ENCODE measurements at places on chromosomes 5 and 9.

DNA sequence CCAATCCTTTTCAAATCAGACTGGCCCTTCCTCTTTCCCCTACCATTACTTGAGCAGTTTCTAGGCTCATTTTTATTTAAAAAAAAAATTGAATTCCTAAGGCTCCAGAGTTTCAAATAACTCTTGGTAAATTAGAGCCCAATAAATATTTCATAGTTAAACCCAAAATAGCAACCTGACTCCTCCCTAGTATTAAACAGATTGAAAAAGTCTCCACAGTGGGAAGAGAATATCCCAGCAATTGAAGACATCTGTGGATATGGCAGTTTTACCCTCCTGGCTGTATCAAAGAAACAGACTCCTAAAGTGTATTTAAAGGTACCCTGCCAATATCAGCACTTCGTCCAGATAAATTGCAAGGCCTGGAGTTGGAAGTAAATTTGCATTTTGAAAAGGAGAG, 52.7 kb upstream of the GDNF start:
- no peak overlapping the region for H3K27ac ChIP-seq
- no peak for DNase-seq
- no peaks in the 10 kb centered on the region for H3K4me1 ChIP-seq
- H3K36me3 ChIP-seq = no peaks in the 10 kb centered on the region
- no peak overlapping the region for H3K4me3 ChIP-seq

GRCh38 chr5:179326122-179326927, 18.9 kb downstream of the ADAMTS2 start:
- DNase-seq = no peak
- H3K4me1 ChIP-seq = no peaks in the 10 kb centered on the region
- H3K36me3 ChIP-seq = no peaks in the 10 kb centered on the region
- H3K27ac ChIP-seq = no peak overlapping the region
- H3K4me3 ChIP-seq = no peak overlapping the region

- DNase-seq = no peak
- peaks cover 60% of the 10 kb centered on the region for H3K27me3 ChIP-seq
- no peaks in the 10 kb centered on the region for H3K36me3 ChIP-seq
These were observed 1.3 kb downstream of the CD72 start for GRCh38 chr9:35616681-35617459.

DNA sequence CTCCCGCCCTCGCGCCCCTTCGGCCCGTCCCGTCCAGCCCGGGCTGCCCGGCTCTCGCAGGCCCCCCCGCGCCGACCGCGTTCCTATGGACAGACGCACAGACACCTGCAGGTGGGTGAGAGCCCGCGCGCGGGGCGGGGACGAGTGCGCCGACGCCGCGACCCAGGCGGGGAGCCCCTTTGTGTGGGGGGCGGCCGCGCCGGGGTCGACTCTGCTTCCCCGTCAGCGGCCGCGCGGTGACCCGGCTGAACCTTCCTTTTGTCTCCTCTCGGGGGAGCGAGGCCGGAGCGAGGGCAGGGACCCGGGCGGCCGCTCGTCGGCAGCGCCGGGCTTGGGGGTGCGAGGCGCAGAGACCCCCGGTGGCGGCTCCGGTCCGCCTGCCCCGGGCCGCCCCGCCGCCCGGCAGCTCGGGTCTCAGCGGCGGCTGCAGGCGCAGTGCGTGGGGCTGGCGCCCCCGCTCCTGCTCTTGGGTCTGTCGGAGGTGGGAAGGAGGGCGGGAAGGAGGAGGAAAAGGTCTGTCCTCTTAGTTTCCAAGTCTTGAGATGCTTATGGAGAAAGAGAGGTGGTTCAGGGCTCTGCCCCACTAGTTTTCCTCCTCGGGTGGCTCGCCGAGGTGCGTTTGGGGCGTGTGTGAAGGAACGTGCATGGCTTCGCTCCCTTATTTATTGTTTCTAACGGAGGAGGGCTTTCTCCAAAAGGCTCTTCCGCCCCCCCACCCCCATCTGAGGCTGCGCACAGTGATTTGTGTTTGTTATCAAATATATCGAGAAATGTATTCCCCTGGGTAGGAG, 576 bp downstream of the KIAA1958 start:
- H3K4me3 ChIP-seq = peak overlapping the region; percentile 88
- H3K27me3 ChIP-seq = no peaks in the 10 kb centered on the region
- H3K27ac ChIP-seq = peak overlapping the region; percentile 86
- H3K4me1 ChIP-seq = peaks cover 48% of the 10 kb centered on the region

DNA sequence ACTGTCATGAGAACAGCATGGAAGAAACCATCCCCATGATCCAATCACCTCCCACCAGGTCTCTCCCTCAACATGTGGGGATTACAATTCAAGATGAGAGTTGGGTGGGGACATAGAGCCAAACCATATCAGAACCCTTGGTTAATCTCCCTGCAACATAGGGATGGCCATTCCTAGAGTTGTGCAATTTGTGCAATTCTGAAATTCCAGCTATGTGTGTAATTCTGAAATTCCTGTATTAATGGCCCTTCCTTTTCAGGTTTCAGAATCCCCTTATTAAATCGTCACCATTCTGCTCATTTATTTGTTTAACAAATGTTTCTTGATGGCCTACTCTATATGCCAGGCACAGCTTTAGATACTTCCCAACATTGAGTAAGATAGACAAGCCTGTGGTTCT, 282.6 kb downstream of the SMARCA2 start:
- no peaks in the 10 kb centered on the region for H3K36me3 ChIP-seq
- H3K27ac ChIP-seq = no peak overlapping the region
- no peaks in the 10 kb centered on the region for H3K27me3 ChIP-seq
- no peak overlapping the region for H3K4me3 ChIP-seq
- no peak for DNase-seq

- H3K4me1 ChIP-seq = no peaks in the 10 kb centered on the region
- no peak for DNase-seq
- no peak overlapping the region for H3K27ac ChIP-seq
- H3K36me3 ChIP-seq = no peaks in the 10 kb centered on the region
These were observed 2144.3 kb upstream of the C9orf72 start for GRCh38 chr9:29717631-29718030.
